ENCODE measurements at places on chromosomes 7 and 10.

- no peak for DNase-seq
Measured at GRCh38 chr10:77197544-77197943, 440.1 kb downstream of the KCNMA1 start.

- DNase-seq: no peak
Measured at GRCh38 chr10:88896994-88897853, 17.2 kb downstream of the STAMBPL1 start.

- DNase-seq: no peak
Measured at GRCh38 chr10:21047096-21047495, 150.0 kb upstream of the NEBL start.

- no peak for DNase-seq
Measured at GRCh38 chr7:148633761-148634160, 43.2 kb downstream of the C7orf33 start.

DNA sequence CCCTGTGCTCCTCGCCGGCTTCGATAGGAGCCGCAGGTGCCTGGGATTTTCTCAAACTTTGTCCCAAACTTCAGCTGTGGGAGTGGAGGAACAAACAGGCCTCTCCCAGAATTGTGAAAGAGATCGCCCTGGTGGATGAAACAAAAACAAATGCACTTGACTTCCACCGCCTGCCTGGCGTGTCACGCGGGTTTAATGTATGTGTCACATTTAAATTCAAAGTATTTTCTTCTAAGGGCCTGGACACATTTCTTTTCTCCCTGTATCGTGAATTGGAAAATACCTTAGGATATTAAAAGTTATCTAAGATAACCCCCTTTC lies 694 bp upstream of the WASL start:
- no peak for DNase-seq

DNA sequence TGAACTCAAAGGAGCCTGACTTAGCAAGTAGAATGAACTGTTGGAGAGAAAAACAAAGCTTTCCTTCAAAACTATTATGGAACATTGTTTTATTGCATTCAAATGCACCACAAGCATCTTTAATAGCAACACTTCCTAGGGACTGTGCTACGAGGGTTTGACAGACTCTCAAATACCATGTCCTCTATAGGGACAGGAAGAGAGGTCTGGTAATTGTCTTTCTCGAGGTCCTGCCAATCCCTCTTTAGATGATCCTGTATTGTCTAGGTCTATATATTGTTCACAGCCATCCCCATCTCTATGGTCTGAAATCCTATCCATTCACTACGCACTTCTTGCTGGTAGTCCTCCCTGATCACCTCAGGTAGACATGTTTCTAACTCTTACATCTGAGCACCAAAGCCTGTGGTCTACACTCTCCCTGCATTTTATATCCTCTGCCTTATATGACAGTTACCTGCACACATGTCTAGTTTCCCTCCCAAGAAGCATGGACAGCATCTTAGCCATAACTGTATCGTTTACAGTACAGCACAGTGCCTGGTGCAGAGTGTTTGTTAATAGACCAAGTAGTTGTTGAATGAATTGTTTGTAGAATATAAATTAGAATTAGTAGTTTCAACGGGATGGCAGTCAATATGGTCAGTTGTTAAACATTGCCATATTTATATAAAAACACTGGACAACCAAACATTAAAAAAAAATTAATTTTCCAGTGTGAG lies 21.7 kb upstream of the LRRC17 start:
- DNase-seq: no peak

GRCh38 chr10:8912108-8912507 lies 857.6 kb downstream of the GATA3 start:
- DNase-seq: no peak

Measured in stimulated activated CD8-positive, alpha-beta memory T cell treated with anti-CD3 and anti-CD28 coated beads, Interleukin-4, amount 100 ng/mL, for 4 hours (primary cell).